ENCODE measurements at places on chromosomes 11 and 22. TPM values are rescaled to one million over a fixed set of nuclear protein-coding genes. Genes with fewer than 3 reads are reported as not detected.
A peak's percentile ranks its signal among the peaks of the same experiment; 100 is the strongest.

DNA sequence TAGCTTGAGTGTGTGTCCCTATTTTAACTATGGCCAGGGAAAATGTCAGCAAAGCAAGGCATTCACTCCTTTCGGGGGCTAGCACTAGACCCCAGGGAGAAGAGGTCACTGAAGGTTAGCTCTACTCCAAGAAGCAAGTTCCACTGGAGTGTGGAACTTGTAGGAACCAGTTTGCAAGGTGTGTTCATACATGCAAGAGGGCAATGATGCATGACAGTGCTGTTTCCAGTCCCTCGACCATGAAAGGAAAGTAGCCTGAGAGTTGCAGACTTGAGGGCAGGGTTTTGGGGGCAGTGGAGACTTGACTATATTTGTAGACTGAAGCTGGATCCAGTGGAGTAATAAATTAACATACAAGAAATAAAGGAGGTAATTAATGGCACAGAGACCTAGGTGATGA, 21.6 kb upstream of the SLC36A4 start:
- no peak overlapping the region for H3K4me3 ChIP-seq
- H3K27me3 ChIP-seq, result no peaks in the 10 kb centered on the region
- H3K27ac ChIP-seq, result no peak overlapping the region

BTG4 gene
- total RNA-seq, result 8.7 TPM

GRCh38 chr22:23306438-23306921, 126.2 kb downstream of the BCR start:
- peak overlapping the region; percentile 95 for H3K27ac ChIP-seq
- H3K36me3 ChIP-seq, result no peaks in the 10 kb centered on the region
- no peaks in the 10 kb centered on the region for H3K27me3 ChIP-seq

VPREB3 gene
- total RNA-seq, result not detected

- no peak overlapping the region for H3K27ac ChIP-seq
- DNase-seq, result no peak
- H3K27me3 ChIP-seq, result no peaks in the 10 kb centered on the region
- no peak overlapping the region for H3K4me3 ChIP-seq
These were observed 40.6 kb upstream of the RCN1 start for GRCh38 chr11:32050264-32050663.

HTR3A gene
- 0.81 TPM for total RNA-seq

- no peak overlapping the region for H3K27ac ChIP-seq
- no peak for DNase-seq
- no peaks in the 10 kb centered on the region for H3K27me3 ChIP-seq
- H3K4me3 ChIP-seq, result no peak overlapping the region
- H3K4me1 ChIP-seq, result peaks cover 12% of the 10 kb centered on the region
These were observed 128.3 kb downstream of the CRYBB2 start for GRCh38 chr22:25347752-25348102.

- DNase-seq, result peak; percentile 83
- H3K4me3 ChIP-seq, result peak within 1 kb of the TSS; percentile 72
- peak within 1 kb of the TSS; percentile 66 for H3K27ac ChIP-seq
- peaks cover 25% of the 10 kb centered on the region for H3K4me1 ChIP-seq
- no peaks in the 10 kb centered on the region for H3K36me3 ChIP-seq
These were observed at the start of gene CYB5R2 for GRCh38 chr11:7672960-7673723. Gene CYB5R2 (minus strand): TSS chr11:7673500. CDS start chr11:7672825, 675 bp downstream.

DNA sequence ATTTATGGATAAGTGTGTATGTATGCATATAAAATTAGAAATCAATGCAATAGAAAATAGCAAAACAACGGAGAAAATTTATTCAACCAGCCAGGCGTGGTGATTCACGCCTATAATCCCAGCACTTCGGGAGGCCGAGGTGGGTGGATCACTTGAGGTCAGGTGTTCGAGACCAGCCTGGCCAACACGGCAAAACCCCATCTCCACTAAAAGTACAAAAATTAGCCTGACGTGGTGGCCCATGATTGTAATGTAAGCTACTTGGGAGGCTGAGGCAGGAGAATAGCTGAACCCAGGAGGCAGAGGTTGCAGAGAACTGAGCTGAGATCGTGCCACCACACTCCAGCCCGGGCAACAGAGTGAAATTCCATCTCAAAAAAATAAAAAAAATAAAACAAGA, 5.5 kb downstream of the KRTAP5-6 start:
- H3K27ac ChIP-seq, result no peak overlapping the region
- H3K36me3 ChIP-seq, result no peaks in the 10 kb centered on the region
- DNase-seq, result no peak
- no peaks in the 10 kb centered on the region for H3K27me3 ChIP-seq
- no peaks in the 10 kb centered on the region for H3K4me1 ChIP-seq
- no peak overlapping the region for H3K4me3 ChIP-seq
